ENCODE measurements at places on chromosomes 4 and X. TPM values are rescaled to one million over a fixed set of nuclear protein-coding genes. Genes with fewer than 3 reads are reported as not detected.

Gene NXF3
- total RNA-seq: not detected

Gene PLAC1
- total RNA-seq: 2.4 TPM

Gene NELFA
- total RNA-seq: 15.7 TPM

Gene RNF150
- 0.24 TPM for total RNA-seq

Gene GAB1
- 7.5 TPM for total RNA-seq

Gene EXOC1L
- total RNA-seq: not detected

Gene ZMAT1
- total RNA-seq: 0.24 TPM

Gene VCX3B
- not detected for total RNA-seq

Gene TMEM156
- 11.5 TPM for total RNA-seq

Gene SCML2
- total RNA-seq: 0.21 TPM

Gene JADE3
- total RNA-seq: 6.7 TPM

Gene PDE5A
- total RNA-seq: 5.3 TPM

Gene GAGE12F
- not detected for total RNA-seq

Gene SULT1B1
- total RNA-seq: not detected

Gene TCEAL6
- not detected for total RNA-seq

Gene AFM
- total RNA-seq: not detected

Gene SPACA5
- not detected for total RNA-seq

Gene CXorf65
- total RNA-seq: not detected

Gene NRK
- total RNA-seq: not detected

Gene ITGB1BP2
- total RNA-seq: 1.1 TPM

Gene KCNIP4
- total RNA-seq: 0.48 TPM

Gene PALLD
- total RNA-seq: 88.5 TPM

Gene WWC2
- total RNA-seq: 18.3 TPM

Gene ADRA2C
- not detected for total RNA-seq

Gene CACNA1F
- not detected for total RNA-seq

Gene USP26
- not detected for total RNA-seq

Gene NIPAL1
- 7.2 TPM for total RNA-seq

Gene SORBS2
- total RNA-seq: 3.1 TPM

Gene FANCB
- 2.4 TPM for total RNA-seq

Gene KLHL13
- 2.3 TPM for total RNA-seq

Gene FOXR2
- total RNA-seq: not detected

Gene AASDH
- total RNA-seq: 11.6 TPM

Gene RNF175
- total RNA-seq: not detected

Gene PAGE5
- not detected for total RNA-seq

Gene CT55
- not detected for total RNA-seq

Data from tracheal epithelial cell (primary cell).